ENCODE measurements at places on chromosomes 7 and 10.

DNA sequence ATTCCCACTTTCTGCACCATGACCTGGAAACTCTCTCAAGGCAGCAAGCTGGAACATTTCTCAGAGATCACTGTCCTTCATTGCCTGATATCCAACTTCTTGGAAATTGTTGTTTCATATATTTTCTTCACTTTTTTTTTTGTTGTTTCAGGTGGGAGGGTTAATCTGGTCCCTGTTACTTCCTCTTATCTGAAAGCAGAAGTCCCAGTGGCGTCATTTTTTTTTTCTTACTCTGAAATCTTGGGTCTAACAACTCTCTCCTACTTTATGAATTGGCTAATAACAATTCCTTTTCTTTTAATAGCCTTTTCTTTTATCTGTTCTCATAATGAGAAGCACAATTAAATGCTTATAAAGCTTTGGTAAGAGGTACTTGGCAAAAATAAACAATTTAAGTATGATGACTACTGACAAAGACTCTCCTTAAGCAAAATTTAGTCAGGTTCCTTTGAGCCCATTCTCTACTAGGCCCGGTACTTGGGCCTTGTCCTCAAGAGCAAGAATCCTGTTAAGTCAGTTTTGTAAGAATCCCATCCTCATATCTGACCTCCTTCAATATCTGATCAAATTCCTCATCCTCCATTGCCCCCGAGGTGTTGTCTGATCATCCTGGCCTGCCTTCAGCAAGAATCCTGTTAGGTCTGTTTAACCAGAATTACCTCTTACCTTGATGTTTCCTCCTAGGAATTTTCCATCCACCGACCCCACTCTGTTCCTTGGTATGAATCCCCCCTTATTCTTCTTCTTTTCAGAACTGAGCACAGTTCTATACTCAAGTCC is 11.5 kb upstream of the CC2D2B start:
- peak; percentile 61 for DNase-seq

DNA sequence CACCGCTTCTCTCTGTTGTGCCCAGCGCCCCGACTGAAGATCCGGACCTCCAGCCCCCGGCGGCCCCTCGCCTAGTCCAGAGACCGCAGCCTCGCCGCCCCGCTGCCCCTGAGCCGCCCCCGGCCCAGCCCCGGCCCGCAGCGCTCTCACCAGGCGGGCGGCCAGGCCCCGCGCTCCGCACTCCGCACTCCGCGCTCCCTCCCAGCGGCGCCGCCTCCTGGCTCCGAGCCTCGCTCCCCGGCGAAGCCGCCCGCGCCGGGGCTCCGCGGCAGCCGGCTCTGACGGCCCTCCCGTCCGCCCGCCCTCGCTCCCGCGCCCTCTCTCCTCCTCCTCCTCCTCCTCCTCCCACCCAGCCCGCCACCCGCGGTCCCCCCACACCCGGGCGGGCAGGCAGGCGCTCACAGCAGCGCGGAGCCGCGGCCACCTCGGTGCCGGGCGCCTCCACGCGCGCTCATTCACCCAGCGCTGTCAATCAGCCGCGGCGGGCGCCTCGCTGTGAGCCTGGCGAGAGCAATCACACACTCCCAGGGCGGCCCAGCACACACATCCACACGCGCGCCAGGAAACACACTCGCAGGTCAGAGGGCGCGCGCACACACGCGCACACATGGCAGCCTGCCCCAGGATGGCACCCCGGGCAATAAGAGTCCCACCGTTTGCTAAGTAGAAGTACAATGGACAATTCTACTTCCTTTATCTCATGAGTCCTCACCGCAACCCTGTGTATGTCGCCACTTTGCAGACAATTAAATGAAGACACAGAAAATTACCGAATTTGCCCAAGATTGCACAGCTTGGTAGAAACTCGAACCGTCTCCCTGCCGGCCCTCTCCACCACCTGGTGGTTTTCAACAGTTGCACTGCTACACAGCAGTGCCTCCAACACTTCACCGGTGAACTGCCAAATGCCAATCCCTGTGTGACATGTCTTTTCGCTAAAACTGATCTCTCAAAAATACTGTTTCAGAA is at the start of gene PRRT4:
PRRT4 (minus strand) TSS at position 280 of the 969 bp plus-strand sequence.
- peak; percentile 71 for DNase-seq

DNA sequence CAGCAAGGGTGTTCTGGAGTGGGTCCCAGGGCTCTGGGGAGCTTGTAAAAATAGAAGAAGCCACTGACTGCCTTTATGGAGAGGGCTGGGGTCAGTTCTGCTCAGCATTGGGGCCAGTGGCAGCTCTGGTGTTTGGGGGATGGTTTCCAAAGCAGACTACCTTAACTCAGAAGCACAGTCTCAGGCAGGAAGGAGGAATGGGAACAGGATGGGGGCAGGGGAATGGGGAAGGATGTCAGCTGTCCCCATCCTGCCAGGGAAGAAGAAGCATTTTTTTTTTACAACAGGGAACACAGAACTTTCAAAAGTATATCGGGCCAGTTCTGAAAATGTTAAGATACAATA is 28.8 kb downstream of the TSPAN15 start:
- DNase-seq, result no peak

- DNase-seq, result no peak
Observed at GRCh38 chr10:132765435-132765834, 20.5 kb downstream of the NKX6-2 start.

DNA sequence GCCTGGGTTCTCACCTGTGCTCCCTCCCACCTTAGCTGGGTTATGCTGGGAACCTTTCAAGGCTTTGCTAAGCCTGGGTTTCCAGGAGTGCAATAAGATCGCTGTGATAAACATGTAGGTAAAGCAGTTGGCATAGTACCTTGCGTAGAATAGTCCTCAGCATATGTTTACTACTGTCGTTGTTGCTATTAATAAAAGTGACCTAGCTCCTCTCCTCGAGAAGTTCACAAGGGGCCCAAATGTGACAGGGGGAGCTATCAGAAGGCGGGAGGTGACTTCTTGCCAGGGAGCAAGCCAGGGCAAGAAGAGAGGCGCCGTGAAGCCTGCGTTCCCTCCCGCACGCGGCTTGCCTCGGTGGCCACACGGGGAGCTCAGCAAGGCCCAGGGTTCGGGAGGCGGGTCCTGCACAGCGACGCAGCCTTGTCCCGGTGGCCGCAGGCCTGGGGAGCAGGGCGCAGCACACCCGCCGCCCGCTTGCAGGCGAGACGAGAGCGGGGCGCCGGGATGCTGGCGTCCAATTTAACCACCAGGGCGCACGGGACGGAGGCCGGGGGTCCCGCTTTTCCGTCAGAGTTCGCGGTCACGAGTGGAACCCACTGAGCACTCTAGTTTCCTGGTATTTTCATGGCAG is 106.2 kb downstream of the SNX10 start:
- DNase-seq, result peak; percentile 29

DNA sequence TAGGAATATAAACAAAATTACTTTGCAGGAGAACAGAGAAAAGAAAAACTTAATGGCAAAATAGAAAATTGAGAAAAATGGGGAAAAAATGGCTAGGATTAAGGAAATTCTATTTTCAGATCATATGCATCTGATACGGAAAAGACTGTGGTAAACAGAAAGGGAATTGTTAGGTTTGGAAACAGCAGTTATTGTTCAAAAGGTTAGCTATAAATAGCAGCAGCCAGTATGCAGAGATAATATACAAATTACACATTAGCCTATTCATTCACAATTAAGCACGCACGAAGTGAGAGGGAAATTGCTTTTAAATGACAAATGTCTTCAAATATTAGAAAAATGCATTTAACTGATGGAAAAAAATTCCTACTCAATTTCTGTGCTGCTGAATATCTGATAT is 224.1 kb upstream of the FAM3C start:
- DNase-seq, result no peak

DNA sequence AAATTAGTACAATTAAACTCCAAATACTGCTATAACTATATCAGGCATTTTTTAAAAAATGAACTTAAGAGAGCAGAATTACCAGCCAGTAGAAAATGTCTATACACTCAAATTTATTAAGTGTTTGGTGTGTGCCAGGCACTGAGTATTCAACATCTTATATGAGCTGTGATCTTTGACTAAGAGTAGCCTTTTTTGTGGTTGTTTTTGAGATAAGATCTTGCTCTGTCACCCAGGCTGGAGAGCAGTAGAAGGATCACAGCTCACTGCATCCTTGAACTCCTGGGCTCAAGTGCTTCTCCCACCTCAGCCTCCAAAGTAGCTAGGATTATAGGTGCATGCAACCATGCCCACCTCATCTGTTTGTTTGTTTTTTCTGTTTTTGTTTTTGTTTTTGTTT is 102.5 kb upstream of the CELF2 start:
- DNase-seq, result no peak

- DNase-seq, result no peak
Observed at GRCh38 chr10:3844491-3845025, 59.5 kb upstream of the KLF6 start.

- DNase-seq, result no peak
Observed at GRCh38 chr10:114749014-114749413, 72.6 kb upstream of the FHIP2A start.

DNA sequence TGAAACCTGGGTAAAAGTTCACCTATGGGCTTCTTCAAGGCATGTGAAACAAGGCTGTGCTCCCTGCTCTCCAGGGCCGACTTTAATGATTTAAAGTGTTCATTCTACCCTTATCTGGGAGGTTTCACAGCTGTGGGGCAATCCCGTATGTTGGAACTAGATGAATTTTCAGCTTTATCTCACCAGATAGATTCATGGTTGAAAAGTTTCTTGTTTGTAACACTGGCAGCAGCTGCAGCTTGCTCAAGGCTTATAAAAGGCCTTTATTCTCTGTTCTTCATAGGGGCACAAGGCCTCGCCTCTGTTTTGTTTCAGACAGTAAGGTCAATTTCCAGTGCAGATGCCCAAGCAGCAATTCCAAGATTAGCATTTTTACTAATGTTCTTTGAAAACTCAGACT is 70.4 kb upstream of the DNAJB12 start:
- DNase-seq, result no peak

- DNase-seq, result no peak
Observed at GRCh38 chr7:14924398-14924797, 21.8 kb upstream of the DGKB start.

- no peak for DNase-seq
Observed at GRCh38 chr10:19728964-19729363, 87.3 kb upstream of the PLXDC2 start.

Measured in MV-4-11 (cell line).